ENCODE measurements at places on chromosomes 5 and 9. TPM values are rescaled to one million over a fixed set of nuclear protein-coding genes. Genes with fewer than 3 reads are reported as not detected.
A peak's percentile ranks its signal among the peaks of the same experiment; 100 is the strongest.

- no peaks in the 10 kb centered on the region for H3K36me3 ChIP-seq
- H3K4me3 ChIP-seq: no peak overlapping the region
- no peaks in the 10 kb centered on the region for H3K27me3 ChIP-seq
These were observed 118.7 kb downstream of the TENT4A start for GRCh38 chr5:6831678-6832671.

Gene PCDHB10
- not detected for total RNA-seq

Gene PDE6A
- total RNA-seq: not detected

GRCh38 chr9:19988281-19988680, 199.4 kb upstream of the SLC24A2 start:
- H3K27ac ChIP-seq: no peak overlapping the region
- no peak for DNase-seq
- no peak overlapping the region for H3K4me3 ChIP-seq
- H3K27me3 ChIP-seq: no peaks in the 10 kb centered on the region
- peaks cover 2% of the 10 kb centered on the region for H3K36me3 ChIP-seq

Gene IFNA10
- total RNA-seq: not detected

DNA sequence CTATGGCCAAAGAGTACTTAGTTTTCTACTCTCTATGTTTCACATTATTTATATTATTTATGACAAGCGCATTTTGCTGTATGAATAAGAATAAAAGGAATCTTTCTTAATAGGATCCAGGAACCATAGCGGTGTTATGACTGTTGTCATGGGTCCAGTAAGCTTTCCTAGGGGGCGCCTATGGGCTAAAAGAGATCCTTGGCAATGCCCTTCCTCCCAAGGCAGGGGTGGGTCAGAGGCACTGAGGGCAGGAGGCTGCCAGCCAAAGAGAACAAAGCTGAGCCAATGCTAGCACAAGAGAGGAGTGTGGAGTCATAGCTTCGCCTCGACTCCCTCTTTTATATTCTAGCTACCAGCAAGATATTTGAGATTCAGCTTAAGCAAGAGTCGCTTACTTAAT, 98.4 kb upstream of the GNAQ start:
- no peak for DNase-seq
- H3K4me1 ChIP-seq: peaks cover 17% of the 10 kb centered on the region
- peaks cover 2% of the 10 kb centered on the region for H3K36me3 ChIP-seq
- H3K27ac ChIP-seq: no peak overlapping the region

Gene SHOC1
- total RNA-seq: not detected

Gene SOX30
- 0.29 TPM for total RNA-seq

DNA sequence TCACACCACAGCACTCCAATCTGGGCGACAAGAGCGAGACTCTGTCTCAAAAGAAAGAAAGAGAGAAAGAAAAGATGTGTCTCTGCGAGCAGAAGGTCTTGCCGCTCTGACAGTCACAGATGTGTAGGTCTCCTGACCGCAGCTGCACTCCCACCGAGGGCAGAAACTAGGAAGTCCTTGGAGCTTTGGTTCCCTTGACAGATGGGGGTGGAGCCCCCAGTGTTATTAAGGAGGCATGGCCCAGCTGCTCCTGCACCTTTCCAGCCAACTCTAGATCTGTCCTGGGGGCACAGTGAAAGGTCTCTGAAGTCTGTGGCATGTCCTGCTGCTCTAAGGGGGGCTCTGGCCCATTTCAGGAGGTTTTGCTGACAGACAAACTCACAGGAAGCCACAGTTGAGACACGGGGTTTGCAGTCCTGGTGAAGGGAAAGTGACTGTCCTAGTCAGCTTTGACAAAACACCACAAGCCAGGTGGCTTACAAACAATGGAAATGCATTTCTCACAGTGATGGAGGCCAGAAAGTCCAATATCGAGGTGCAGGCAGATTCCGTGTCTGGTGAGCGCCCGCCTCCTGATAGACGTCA, 9.0 kb upstream of the DIPK1B start:
- peaks cover 20% of the 10 kb centered on the region for H3K4me1 ChIP-seq
- H3K27me3 ChIP-seq: peaks cover 36% of the 10 kb centered on the region
- no peak overlapping the region for H3K27ac ChIP-seq
- no peak for DNase-seq
- H3K36me3 ChIP-seq: no peaks in the 10 kb centered on the region

- no peaks in the 10 kb centered on the region for H3K36me3 ChIP-seq
- no peak for DNase-seq
- no peak overlapping the region for H3K4me3 ChIP-seq
These were observed 30.5 kb upstream of the KCNMB1 start for GRCh38 chr5:170419643-170420042.

Gene SMIM33
- 0.39 TPM for total RNA-seq

Gene B4GALT7
- 27.7 TPM for total RNA-seq

GRCh38 chr5:42824347-42824976, 12.8 kb upstream of the SELENOP start:
- H3K27me3 ChIP-seq: no peaks in the 10 kb centered on the region
- no peaks in the 10 kb centered on the region for H3K4me1 ChIP-seq
- no peaks in the 10 kb centered on the region for H3K36me3 ChIP-seq
- no peak for DNase-seq
- H3K27ac ChIP-seq: no peak overlapping the region
- H3K4me3 ChIP-seq: no peak overlapping the region

GRCh38 chr5:29197631-29198454, 1995.6 kb upstream of the CDH6 start:
- H3K4me1 ChIP-seq: no peaks in the 10 kb centered on the region
- no peak overlapping the region for H3K4me3 ChIP-seq
- no peak overlapping the region for H3K27ac ChIP-seq

Gene SPINK7
- not detected for total RNA-seq

DNA sequence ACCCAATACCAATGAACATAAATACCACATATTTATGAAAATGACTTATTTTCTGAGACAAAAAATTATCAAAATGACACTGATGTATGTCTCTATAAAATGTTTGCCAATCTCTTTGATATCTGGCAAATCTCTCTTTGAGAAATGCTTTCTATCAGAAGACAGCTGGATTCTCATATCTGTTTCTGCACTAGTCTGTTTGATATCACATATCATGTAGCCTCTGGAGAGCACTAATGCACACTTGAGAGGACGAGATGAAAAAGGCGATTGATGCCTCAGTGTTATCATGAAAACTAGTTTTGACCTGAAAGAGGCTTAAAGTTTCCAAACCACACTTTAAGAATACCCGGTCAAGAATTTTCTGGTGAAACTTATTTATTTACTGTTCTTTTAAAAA, 29.1 kb upstream of the ANKRD55 start:
- no peaks in the 10 kb centered on the region for H3K4me1 ChIP-seq
- H3K4me3 ChIP-seq: no peak overlapping the region
- H3K27ac ChIP-seq: no peak overlapping the region
- no peaks in the 10 kb centered on the region for H3K36me3 ChIP-seq
- DNase-seq: no peak

Gene ENTREP1
- not detected for total RNA-seq

Gene BTNL9
- total RNA-seq: not detected

Gene CXCL14
- total RNA-seq: not detected

Gene S1PR3
- total RNA-seq: 3.0 TPM

DNA sequence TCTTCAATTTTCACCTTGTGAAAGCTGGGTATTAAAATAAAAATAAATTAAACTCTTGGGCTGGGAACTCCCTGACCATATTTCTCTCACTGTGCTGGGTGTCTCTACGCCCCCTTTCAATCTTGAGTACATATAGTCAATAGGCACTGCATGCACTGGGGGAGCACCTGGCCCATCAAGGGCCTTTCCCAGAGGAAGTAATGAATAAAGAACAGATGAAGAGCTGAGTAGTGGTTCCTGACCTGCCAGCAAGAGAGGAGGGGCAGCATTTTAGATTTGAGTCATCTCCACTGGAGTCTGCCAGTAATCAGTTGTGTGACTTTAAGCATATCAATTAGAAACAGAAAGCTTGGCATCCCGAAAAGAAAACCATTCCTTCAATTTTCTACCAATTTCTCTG, 6.2 kb downstream of the MAPKAP1 start:
- H3K27ac ChIP-seq: peak overlapping the region; percentile 53
- peaks cover 13% of the 10 kb centered on the region for H3K36me3 ChIP-seq
- H3K4me3 ChIP-seq: no peak overlapping the region

Gene OR1Q1
- not detected for total RNA-seq

Data from activated T-helper 1 cell treated with anti-CD3 and anti-CD28 coated beads, Interleukin-12 subunit alpha, Interleukin-12 subunit beta, Interleukin-2, Interleukin-4 antibody, amounts not matched to agents 30 ng/mL and 10 ng/mL and 1 ng/mL, durations not matched to agents 14 hours and 24 hours and 36 hours (primary cell).